ENCODE measurements at places on chromosomes 2 and 18. TPM values are rescaled to one million over a fixed set of nuclear protein-coding genes. Genes with fewer than 3 reads are reported as not detected.

DNA sequence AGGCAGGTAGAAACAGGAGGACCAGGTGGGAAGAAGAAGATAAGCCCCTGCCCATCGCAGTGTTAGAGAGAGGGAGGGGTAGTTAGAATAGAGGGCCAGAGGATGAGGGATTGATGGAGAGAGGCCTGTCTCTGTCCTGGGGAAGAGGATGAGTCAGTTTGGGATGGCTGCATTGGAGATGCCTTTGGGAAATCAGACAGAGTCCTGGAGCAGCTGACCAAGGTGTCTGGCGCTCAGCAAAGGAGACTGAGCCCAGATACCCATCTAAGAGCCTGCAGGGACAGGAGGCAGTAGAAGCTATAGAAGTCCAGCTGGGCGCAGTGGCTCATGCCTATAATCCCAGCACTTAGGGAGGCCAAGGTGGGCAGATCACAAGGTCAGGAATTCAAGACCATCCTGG is 177.8 kb upstream of the HAAO start:
- no peak for DNase-seq

CTAGE1 gene
- polyA plus RNA-seq = 0.05 TPM

GRCh38 chr2:220572385-220572784 is 945.0 kb downstream of the SLC4A3 start:
- DNase-seq = no peak

LCT gene
- polyA plus RNA-seq = 0.03 TPM

GRCh38 chr2:122238006-122238559 is 482.6 kb downstream of the TSN start:
- DNase-seq = no peak

DNA sequence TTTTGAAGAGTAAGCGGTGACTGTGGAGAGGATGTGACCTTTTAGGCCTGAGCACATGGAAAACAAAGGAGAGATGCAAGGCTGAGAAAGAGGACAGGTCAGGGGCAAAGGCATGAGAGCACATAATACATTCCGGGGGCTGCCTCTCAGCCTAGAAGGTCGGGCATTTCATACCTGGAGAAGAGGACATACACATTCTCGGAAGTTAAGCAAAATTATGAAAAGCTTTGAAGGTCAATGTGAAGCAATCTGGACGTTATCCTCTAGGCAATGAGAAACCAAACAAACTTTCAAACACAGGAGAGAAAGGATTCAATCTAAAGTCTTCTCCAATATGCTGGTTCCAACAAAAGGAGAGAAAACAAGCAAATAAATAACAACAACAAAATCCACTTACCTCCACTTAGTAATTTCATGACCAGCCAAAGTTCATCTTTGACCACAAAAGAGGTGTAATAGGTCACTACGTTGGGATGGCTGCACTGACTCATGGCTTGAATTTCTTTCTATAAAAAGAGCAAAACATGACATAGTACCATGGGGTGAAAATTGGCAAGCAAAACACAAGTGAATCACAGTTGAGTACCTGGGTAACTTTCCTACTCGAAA is 80.4 kb downstream of the STK39 start:
- DNase-seq = no peak

DNA sequence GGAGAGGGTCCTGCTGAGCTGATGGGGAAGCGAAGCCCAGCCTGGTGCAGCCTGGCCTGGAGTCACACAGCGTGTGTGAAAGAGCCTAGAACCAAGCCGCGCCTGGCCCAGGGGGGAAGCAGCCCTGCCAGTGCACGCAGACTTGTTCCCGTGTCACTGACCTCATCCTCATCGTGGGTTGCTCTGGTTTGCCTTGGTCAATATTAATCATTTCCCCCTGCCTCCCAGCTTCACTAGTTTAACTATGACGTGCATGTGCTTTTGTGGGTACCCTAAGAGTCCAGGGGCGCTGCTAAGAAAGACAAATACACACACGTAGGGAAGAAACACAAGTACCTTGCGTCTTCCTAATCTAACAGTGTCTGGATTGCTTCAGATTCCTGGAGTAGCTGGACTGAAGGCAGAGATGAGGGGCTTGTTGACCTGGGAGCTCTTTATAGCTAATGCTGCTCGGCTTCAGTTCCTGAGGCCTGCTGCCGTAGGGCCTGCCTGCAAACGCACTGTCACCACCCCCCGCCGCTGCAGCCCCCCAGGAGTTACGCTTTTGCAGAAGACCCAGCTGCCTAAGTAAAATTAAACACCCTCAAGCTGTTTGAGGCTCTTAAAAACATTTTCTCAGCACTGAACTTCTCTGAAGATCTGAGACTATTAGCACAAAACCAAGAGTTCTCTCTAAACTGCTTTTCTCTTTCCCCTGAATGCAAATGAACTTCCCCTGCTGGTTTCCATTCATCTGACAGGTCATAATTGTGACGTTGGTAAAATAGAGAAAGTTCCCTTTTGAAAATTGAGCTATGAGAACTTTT is 159.2 kb downstream of the FAM210A start:
- DNase-seq = peak; percentile 53

DNA sequence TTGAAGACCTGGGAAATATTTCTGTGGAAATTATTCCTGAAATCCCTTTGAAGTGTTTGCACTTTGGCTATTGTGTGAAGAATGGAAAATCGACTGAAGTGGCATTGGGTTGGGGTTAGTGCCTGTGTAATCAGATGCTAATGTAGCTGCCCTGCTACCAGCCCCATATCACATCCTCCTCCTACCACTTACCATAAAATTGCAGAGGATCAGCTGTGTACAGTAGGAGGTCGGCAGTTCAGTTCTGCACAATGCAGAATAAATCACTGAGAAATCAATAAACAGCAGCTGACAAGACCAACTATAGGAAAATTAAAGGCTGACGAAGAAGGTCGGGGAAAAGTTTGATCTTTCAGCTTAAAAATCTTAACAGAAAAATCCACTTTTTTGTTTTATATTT is 440.9 kb downstream of the PTPRM start:
- no peak for DNase-seq

GRCh38 chr18:50009773-50010335 is 185.1 kb downstream of the MYO5B start:
- peak; percentile 50 for DNase-seq

GRCh38 chr2:218024871-218025270 is 22.1 kb upstream of the TNS1 start:
- DNase-seq = no peak

DNA sequence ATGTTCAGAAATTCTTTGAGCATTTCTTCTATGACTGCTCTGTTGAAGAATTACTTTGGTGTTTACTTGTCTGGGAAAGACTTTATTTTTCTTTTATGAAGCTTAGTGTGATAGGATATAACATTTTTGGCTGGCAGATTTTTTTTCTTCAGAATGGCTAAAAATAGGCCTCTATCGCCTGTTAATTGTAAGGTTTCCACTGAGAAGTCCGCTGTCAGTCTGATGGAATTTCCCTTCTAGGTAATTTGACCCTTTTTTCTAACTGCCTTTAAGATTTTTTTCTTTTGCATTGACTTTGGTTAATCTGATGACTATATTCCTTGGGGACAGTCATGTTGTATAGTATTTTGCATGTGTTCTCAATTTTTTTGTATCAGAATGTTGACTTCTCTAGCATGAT is 590.7 kb downstream of the ADCYAP1 start:
- no peak for DNase-seq

HAAO gene
- 38.9 TPM for polyA plus RNA-seq

- peak; percentile 43 for DNase-seq
These were observed 34.5 kb downstream of the NEURL3 start for GRCh38 chr2:96470636-96471035.

GRCh38 chr2:42117923-42118753 is 51.0 kb upstream of the EML4 start:
- DNase-seq = no peak

DNA sequence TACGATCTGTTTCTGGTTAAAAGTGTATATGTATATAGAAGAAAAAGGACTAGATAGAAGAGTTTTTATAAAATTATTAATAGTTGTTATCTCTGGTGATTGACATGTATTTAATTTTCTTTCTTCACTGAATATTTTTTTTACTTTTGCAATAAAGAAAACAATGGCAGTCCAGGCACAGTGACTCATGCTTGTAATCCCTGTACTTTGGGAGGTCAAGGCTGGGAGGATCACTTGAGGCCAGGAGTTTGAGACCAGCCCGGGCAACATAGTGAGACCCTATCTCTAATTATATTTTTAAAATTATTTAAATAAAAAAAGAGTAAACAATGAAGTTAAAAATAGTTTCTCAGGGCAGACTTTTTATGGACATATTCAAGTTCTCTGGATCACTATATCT is 114.7 kb downstream of the FAM117B start:
- no peak for DNase-seq

- DNase-seq = no peak
These were observed 108.9 kb downstream of the KLHL29 start for GRCh38 chr2:23493846-23494245.

SCYGR3 gene
- polyA plus RNA-seq = not detected
